ENCODE measurements at places on chromosomes 13 and 19.

DNA sequence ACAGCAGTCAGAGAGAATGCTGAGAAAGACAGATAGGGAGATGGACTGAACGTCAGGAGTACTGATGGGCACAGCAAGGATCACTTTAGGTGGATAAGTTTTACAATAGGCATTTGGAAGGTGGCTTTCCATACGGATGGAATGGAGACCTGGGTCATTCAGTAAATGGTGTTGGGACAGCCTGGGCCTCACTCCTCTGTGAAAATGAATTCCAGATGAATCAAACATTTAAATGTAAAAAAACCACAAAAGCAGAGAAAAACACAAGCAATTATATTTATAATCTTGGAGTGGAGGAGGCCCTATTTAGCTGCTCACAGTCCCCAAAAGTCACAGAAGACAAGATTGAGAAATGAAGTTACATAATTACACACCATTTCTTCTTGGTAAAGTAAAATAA, 4.7 kb downstream of the IL17D start:
- DNase-seq: no peak

GRCh38 chr13:61128850-61129645, 286.6 kb downstream of the PCDH20 start:
- no peak for DNase-seq

GRCh38 chr19:10766671-10767201, 48.9 kb downstream of the DNM2 start:
- no peak for DNase-seq

GRCh38 chr13:40458720-40458990, 207.8 kb downstream of the FOXO1 start:
- no peak for DNase-seq

DNA sequence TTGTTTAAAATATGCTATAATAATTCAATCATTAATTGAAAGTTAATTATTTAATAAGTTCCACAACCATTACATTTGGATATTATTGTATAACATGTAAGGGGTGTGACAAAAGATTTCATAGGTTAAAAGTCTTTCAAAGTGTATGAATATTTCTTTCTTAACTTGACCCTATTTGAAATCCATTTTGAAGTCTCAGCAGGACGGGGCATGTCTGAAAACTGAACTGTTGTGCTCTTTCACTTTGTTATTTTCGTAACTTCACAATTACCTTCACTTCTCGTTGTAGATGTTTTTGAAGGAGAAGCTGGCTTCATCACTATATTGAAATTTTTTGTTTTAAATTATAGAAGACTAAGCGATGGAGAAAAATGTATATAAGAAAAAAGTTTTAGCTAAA, 1775.7 kb downstream of the PCDH9 start:
- DNase-seq: no peak

DNA sequence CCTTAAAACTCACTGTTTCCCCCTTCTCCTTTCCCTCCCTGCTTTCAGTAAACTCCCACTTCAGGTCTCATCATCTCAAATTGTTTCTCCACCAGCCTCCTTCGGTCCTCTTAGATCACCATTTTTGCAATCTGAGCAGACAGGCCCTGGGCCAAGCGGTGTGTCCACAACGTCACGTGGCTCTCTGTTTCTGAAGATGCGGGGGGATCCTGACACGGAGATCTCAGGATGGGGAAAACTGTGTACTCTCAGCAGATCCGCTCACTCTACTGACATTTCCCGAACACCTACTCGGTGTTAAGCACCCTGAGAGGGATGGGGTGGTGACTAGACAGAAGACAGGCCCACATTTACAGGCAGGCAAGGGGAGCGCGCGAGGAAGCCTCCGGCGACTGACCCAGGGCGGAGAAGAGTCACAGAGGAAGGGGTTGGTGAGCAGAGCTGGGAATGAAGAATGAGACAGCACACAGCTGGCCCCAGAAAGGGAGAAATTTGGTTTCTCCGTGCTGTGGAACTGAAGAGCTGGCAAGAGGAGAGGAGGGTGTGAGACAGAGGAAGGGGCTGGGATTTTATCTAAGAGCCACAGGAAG, 38.8 kb downstream of the SERP2 start:
- no peak for DNase-seq

- DNase-seq: peak; percentile 76
These were observed at the start of gene HOMER3 for GRCh38 chr19:18940769-18941627. HOMER3 (minus strand) TSS chr19:18941217; CDS start chr19:18938982, 2,235 bp downstream.

DNA sequence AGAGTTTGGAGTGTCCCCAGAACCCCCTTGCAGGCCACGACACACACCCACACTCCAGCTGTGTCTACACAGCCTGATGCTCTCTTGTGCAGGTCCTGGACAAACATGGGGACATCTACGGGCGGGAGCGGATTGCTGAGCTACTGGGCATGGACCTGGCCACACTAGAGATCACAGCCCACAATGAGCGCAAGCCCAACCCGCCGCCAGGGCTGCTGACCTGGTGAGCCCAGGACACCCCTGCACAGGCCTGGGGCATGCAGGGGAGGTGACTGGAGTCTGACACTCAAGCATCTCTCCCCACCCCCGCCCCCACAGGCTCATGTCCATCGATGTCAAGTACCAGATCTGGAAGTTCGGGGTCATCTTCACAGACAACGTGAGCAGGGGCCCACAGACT, 39.9 kb downstream of the MAP4K1 start:
- DNase-seq: no peak

DNA sequence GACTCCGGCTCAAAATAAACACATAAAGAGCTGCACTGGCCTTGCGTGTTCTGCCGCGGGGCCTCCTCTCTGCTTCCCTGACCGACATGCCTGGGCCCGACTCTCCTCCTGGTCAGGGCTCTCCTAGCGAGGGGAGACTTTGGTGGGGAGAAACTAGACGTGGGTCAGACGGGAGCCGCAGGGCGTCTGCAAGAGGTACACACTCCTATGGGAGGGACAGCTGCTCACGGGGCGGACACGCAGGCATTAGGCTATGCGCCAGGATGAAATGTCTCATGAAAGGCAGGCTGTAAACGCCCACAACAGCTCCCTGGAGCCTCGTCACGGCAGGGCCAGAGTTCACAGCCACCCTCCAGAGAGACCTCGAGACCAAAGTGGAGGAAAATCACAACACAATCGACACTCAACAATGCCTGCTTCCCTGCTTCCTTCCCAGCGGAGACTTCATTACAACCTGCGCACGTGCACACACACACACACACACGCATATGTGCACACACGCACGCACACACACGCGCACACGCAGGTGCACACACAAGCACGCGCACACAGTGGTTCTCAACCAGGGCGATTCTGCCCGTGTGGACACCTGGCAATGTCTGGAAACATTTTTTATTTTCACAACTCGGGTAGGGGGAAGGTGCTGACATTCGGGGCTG, 5.8 kb downstream of the SLC39A3 start:
- no peak for DNase-seq

DNA sequence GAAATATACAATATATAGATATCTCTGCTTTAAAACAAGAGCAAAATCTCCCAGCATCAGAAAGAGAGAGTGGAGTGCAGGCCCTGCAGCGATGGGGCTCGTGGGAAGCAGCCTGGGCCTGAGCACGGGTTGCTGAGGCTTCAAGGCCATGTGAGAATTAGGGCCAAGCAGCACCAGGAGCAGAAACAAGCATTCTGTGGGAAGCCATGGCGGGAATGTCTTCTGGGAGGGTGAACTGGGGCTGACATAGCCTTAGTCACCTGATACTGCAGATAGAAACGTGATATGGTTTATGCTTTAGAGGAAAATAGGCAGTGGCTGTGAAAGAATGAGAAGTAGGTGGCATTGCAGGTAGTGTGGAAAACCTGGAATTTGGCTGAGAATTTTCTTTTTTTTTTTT, 472.3 kb downstream of the IRS2 start:
- no peak for DNase-seq

DNA sequence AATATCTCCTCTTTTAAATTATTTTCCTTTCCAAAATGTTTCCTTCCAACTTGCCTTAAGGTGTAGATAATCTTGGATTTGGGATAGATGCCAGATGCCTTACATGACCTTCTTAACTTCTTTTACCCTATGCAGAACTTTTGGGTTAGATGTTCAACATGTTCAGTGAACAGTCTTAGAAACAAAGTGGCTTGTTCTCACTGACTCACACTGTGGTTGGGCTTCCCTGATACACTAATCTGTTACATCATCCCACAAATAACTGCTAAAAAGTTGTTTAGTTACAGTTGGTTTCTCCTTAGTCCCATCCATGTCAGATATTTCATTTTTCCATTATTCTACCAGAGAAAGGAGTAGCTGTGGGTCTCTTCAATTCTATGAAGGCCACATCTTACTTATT, 2638.2 kb downstream of the PCDH9 start:
- DNase-seq: no peak

- DNase-seq: no peak
These were observed 870 bp downstream of the SPIB start for GRCh38 chr19:50419580-50420035.

DNA sequence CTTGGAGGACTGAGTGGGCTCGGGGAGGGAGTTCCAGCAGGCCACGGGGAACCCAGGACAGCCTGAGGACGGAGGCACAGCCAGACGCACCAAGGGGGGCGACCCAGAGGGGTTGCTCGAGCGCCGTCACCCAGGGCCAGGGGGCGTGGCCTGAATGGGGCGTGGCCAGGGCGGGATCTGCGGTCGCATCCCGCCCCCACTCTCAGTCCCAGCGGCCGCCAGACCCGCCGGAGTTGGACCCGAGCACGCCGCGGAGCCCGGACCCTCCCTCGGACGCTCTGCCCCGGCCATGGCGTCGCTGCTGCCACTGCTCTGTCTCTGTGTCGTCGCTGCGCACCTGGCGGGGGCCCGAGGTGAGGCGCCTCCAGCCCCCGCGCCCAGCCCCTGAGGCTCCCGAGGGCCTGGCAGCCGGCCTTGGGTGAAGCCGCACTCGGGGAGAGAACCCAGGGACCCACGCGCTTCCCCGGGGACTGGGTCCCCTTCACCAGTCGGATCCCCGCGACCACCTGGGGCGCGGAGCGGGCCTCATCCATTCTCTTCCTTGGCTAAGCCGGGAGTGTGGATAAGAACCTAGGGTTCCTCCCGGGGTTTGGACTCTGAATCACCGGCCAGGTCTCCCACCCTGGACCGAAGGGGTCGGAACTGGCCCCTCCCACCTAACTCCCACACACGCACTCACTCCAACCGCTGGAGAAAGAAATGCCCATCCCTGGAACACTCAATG, at the start of gene CILP2:
CILP2 (plus strand) TSS at position 205 of the 724 bp plus-strand sequence; CDS start at position 290, 85 bp downstream.
- peak; percentile 42 for DNase-seq

DNA sequence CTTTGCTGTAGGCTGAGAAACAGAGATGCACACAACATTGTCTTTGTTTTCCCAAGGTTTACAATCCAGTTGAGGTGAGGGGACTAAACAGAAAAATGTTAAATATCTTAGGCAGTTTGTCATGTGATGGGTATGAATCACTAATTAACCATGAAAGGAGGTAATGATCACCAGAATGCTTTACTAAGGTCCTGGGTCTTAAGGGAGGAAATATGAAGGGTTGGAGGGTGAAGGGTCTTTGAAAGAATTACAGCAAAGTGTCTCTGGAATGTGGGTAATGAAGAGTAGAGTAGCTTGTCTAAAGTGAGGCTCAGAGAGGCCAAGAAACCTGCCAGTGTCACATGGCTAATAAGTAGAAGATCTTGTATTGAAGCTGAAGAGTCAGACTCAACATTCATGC, 19.0 kb downstream of the BIVM start:
- no peak for DNase-seq

GRCh38 chr13:106287351-106287750, 248.1 kb downstream of the EFNB2 start:
- DNase-seq: no peak

DNA sequence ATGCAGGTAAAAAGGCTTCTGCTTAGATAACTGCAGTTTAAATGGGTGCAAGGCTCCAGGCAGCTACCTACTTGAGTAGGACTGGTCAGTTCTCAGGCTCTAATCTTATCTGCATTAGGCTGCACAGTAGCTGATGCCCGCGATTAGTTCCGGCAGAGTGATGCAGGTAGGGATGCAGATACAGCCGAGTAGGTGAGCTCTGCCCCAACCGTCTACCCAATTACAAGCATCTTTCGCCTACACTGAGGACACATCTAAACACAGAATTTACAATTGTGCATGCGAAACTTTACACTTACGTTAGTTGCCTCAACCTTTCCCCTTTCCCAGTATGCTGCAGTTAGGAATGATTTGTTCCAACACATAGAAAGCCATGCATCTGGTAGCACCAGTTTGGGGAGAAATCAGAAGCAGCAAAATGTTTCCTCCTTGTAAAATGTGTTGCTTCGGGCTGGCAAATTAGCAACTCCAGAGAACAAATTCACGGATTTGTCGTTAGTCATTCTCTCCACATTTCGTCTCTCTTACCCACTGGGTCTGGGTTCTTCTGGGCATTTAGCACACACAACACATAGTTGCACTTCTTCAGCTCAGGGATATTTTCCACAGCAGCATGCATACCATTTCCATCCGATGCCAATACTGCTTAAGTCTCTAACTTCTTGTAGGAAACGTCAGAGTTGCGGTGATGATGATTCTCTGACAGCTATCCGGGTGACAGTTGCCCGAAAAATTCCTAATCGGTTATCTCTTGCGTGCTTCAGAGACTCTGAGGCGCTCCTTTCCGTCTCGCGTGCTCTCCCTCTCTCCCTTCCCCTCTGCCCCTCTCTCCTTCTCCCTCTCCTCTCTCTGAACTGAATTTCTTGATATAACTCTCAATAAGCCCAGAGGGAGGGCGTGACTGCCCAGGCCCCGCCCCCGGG, at the start of gene PCDH9:
PCDH9 (minus strand) TSS at position 856 of the 923 bp plus-strand sequence. CDS start 1,896 bp downstream, outside the sequence.
- DNase-seq: no peak

DNA sequence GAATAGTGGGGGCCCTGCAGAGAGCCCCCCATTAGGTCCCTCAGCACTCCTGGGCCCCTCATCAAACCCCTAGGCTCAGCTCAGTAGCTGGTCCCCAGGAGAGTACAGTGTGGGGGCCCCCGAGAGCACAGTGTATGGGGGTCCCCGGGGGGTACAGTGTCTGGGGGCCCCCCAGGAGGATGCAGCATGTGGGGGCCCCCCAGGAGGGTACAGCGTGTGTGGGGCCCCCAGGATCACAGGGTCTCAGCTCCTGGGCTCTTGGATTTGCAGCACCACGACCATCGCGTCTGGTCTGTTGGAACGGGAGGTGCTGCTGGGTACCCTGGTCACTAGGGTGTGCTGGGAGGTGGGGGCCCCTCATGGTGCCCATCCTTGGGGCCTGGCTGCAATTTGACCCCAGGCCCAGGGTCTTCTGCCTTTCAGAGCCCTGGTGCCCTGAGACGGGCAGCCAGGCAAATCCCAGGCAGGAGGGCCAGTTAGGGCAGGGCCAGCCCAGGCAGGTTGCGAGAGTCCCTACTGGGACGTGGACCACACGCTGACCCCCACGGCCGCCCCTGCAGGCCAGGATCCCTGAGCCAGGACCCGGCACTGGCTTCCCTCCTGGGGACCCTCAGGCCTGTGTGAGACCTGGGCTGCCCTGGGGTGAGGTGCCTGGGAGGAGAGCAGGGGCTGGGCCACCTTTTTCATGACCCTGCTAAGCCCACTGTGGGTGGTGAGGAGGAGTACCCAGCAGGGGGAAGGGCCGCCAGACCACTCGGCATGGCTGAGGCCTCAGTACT, 13.6 kb downstream of the CBARP start:
- DNase-seq: no peak

DNA sequence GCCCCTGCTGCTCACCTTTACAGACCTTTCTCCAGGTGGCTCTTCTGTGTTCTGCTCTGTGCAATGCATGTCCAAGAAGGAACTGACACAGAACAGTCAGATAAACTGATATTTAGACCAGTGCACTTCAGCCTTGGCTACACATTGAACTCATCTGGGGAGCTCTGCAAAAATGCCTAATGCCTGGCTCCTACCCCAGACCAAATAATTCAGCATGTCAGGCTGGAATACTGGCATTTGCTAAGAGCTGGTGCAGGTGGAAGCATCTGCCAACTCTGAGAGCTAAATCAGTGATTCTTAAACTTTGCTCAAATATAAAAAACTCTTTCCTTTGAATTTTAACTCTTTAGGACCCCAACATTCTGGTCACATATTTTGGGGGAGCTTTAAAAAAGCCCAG, 118.2 kb upstream of the TSC22D1 start:
- no peak for DNase-seq

Data from activated T-cell treated with anti-CD3 and anti-CD28 coated beads for 48 hours (primary cell).